ENCODE measurements at places on chromosomes 1 and 21.
A peak's percentile ranks its signal among the peaks of the same experiment; 100 is the strongest.

DNA sequence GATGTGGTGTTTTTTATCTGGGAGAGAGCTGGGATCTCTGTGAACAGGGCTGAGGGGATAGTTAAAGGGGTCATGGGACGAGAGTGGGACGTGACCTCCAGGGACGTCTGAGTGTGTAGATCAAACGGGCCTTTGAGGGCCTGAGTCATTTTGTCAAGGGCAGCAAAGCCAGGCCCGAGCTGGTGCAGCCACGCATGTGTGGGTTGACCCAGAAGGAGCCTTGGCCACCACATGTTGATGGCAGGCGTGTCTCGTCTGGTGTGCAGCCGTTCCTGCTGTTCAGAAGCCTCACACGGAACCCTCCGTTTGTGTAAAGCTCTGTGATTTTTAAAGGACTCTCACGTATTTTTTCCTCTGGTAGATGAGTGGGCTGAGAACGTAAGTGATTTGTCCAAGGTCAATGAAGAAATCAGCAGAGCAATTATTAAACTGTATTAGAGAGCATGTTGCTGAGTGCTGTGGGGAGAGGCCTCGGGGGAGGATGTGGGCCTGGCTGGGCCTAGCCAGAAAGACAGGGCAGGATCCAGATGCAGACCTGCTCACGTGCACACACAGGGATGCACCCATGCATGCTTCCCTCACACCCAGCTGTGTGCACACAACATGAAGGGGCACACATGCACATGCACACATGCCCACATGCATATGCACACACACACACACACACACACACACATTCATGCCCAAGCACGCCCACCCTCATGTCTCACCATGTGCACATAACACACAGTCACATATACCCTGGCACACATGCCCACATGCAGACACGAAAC lies 89.8 kb downstream of the AJAP1 start:
- no peak for DNase-seq

DNA sequence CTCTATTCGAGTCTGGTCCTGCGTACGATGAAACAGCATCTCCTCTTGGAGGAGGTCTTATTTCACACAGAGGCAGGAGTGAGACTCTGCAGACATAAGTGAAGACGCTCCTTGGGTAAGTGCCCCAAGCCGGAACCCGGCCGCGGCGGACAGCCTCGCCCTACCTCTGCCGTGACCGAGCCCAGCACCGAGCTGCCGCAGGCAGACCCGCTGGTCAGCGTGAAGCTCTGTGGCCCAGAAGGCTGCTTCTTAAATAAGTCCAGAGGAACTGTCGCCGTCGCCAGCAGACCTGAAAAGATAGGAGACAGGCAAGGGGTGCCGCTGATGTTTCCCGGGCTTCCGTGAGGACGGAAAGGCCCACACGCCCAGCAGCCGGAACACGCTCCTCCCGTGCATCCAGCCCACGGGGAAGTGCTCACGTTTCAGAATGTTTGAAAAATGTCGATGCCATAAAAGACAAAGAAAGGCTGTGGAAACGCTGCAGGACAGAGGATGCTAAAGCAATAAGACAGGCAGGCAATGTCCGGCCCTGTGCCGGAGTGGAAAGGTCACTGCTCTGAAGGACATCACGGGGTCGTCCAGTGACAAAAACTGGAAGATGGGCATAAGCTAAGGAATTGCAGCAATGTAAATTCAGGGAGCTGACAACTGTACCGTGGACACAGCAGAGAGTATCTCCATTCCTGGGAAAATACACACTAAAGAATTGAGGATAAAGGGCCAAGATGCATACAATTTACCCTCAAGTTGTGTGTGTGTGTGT lies 28.5 kb upstream of the PRDM15 start:
- DNase-seq, result no peak

- DNase-seq, result no peak
Measured at GRCh38 chr21:45333583-45334121, 46.0 kb upstream of the POFUT2 start.

DNA sequence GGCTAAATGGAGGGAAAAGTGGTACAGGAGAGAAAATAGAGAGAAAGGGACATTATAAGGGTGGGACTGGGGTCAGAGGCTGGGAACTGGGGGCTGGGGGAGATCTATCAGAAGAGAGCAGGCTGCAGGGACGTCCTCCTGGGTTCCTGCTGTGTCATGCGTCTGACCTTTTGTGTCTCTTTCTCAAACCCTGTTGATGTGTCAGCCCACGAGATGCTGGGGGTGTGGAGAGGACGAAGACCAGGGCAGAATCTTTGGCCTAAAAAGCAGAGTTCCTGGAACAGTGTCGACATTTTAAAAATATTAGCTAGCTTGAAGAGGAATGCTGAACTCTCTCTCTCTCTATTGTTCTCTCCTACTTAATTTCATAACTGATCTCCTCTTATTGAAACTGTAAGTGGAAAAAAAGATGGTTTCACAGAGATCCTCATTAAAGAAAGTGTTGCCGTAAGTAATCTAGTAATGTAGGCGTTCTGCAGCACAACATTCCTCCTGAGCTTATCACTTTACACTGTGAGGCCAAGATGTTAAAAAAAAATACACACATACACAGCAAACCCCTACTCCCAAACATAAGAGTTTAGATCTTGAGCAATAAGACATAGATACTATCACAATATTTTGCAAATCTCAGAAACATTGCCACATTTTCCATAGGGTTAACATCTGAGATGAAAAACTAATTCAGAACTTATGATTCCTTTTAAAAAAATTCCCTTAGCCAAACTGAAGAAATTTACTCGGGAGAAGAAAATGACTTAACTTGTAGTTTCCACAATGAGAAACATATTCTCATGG lies 52.6 kb downstream of the RUNX1 start:
- DNase-seq, result no peak

- DNase-seq, result no peak
Measured at GRCh38 chr1:39132505-39133339, 71.8 kb upstream of the MACF1 start.

DNA sequence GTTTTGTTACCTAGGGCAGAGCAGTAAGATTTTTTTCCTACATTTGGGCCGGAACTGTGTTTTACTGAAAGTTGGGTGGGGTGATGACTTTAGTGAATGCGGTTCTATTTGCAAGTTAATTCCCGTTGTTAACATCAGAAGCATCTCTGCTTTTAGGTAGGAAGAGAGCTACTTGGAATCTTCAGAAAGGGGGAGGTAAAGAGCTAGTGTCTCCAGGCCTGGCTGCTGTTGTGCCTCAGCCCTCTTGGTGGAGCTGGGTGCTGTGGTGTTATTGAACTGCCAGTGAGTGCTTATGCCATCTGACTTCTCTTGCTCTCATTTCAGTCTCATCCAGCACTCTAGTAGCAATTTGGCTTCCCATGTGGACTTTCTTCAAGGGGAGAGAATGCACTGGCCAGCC lies 3.4 kb downstream of the KDM4A start:
- DNase-seq, result peak; percentile 14

DNA sequence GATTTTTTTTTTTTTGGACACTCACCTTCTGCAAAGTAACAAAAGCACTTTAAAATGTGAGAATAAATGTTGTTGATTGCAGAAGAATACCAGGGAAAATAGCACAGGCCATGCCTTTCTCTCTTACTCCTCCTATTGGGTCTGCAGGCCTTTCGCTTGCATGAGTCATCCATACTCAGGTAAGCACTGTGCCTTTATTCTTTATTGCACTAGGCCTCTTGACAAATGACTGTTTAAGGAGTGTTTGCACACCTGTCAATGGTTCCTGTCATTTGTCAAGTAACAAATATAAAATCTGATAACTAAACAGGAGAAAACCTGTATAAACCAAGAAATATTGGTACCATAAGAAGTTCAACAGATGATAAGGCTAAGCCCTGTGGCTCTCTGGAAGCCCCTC lies 106.5 kb downstream of the RGS7 start:
- DNase-seq, result no peak

- DNase-seq, result peak; percentile 90
Measured at GRCh38 chr1:7299329-7299799, 471.7 kb upstream of the VAMP3 start.

DNA sequence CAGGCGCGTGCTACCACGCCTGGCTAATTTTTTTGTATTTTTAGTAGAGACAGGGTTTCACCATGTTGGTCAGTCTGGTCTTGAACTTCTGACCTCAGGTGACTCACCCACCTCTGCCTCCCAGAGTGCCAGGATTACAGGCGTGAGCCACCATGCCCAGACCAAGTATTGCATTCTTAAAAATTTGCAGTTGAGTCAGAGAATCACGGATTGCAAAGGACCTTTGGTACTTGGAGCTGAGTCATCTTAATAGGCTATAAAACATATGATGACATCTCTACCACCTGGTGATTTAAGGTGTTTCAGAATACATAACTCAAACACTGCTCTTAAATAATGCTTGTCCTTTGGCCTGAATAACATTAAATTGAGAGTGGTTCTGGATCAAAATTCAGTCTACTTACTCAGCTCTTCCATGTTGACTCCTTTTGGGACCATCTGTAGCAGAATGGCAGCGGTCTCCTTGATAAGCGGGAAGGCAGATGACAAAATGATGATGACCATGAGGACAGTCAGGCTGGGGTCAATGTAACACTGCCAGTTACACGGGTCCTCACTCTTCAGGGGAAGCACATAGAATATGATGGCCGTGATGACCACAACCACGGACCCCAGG lies 10.4 kb downstream of the SLC30A10 start:
- peak; percentile 6 for DNase-seq

DNA sequence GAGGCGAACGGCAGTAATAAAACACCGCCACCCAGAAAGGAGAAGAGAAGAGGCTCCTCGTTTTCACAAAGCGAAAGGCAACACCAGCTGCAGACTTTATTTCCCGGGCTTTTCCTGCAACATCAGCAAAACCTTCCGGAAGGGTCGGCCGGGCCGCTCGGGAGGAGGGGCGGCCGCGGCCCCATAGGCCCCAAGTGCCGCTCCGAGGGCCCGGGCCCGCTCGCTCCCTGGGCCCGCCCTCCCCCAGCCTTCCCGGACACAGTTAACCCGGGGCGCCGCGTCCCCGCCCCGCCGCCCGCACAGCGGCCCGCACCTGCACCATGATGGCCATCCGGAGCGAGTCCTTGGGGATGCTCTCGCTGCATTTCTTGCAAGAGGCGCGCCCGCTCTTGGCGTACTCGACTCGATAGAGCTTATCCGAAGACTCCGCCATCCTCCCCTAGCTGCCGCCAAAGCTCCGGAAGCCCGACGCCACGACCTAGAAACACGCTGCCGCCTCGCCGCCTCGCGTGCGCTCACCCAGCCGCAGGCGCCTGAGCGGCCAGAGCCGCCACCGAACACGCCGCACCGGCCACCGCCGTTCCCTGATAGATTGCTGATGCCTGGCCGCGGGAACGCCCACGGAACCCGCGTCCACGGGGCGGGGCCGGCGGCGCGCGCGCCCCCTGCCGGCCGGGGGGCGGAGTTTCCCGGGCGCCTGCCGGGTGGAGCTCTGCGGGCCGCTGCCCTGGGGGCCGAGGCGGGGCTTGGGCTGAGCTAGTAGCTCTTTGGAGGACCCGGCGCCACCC lies at the start of gene PARP1:
Gene PARP1 (minus strand): TSS at position 597 of the 788 bp plus-strand sequence. CDS start 164 bp downstream, at position 433.
- peak; percentile 50 for DNase-seq

GRCh38 chr1:61491497-61491896 lies 233.4 kb downstream of the TM2D1 start:
- DNase-seq, result no peak

DNA sequence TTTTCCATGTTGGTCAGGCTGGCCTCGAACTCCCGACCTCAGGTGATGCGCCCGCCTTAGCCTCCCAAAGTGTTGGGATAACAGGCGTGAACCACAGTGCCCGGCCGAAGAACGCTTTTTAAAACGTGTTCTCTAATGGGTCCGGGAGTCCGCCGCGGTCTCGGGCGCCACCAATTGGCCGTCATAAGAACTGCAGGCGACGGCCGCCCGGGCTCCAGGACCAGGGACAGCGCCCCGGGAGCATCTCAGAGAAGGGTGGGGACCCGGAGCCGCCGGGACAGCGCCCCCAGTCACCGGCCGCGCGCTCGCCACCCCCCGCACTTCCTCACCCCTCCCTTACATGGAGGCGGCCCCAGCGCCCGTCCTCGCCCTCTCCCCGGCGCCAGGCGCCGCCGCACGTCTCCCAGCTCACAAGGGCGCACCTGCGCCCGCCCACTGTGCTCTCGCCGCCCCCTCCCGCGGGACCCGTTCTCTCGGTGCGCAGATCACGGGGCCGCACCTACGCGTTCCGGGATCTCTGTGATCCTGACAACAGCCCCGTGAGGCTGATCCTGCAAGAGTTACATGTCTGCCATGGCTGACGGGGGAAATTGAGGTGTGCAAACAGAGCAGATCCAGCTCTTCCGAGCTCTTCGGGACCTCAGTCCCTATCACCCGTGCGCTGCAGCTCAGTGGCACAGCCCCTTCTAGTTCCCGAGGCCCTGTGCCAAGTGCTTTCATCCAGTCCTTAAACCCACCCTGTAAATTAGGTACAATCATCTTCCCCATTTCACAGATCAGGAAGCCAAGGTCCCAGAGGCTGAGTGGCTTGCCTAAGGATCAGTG lies 9.8 kb downstream of the RAP1GAP start:
- DNase-seq, result no peak

DNA sequence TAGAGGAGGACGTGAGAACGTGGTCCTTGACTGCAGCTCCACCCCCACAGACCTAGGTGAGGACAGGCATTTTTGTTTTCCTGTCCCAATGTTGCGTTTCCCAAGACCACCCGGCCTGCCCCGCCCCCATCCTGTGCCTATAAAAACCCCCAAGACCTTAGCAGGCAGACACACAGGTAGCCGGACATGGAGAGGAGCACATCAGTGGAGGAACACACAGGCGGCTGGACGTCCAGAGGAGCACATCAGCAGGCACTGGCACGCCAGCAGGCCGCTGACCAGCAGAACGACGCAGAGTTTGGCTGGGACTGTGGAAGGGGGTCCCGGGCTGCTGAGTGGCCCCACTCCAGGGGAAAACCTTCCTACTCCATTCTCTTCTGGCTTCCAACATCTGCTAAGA lies 12.7 kb upstream of the HMGCL start:
- no peak for DNase-seq

- no peak for DNase-seq
Measured at GRCh38 chr1:20158358-20159070, 19.4 kb downstream of the PLA2G2F start.

DNA sequence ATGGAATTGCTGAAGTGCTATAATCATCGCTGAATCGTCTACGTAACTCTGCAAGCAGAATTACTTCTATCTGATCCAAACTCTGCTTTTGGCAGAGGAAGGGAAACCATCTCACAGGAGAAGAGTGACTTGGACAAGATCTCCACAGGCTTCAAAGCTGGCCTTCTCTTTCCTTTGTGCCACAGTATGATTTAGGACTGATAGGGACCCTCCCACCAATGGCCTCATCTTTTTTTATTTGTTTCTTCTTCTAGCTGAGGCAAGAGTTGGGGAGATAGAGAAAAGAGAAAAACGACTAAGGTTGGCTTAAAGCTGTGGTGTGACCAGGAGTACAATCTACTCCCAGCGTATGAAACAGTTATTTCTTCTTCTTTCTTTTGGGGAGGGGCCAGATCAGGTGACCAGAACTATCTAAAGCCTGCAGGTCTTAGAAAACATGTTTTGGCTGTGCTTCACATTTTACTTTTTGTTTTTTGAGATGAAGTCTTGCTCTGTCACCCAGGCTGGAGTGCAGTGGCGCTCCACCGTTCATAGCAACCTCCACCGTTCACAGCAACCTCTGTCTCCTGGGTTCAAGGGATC lies 35.0 kb downstream of the ZNF496 start:
- no peak for DNase-seq

GRCh38 chr1:230808281-230808872 lies 59.9 kb downstream of the C1orf198 start:
- peak; percentile 76 for DNase-seq

- no peak for DNase-seq
Measured at GRCh38 chr1:200030791-200031190, 3.3 kb downstream of the NR5A2 start.
